Hippocampal formation (tissue), 2 donors: ENCODE measurements at places on chromosomes 6 and 20.

DNA sequence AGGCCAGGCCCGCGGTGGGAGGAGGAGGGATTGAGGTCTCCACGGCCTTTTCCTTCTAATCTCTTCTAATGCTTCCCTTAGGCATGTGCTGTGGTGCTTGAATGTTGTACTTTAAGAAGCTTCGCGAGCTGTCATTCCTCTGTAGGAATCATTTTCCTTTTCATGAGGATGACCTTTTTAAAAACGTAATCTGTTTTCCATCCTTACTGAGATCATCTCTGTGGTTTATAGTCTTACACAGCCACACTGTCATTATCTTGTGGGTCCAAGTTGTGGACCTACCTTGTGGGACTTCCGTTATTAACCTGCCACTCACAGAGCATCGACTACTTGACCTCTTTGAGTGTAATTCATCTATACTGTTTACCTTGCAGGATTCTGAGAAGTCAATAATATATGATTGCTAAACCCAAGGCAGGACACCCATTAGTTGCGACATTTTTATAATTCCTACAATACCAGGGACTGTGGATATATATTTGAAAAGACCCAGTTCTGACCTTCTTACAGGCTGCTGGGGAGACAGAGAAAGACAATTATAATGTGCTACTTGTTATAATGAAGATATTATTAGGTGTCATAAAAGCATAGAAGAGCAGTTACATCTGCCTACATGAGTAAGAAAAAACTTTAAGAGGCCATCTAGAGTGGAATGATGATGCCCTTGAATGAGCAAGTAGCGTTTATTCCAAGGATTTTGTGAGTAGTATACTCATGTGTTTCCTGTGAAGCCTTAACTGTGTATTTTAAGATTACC, 842 bp downstream of the SLC25A27 start:
- no peak for DNase-seq

- no peak for DNase-seq
Measured at GRCh38 chr6:71649915-71650314, 236.4 kb upstream of the RIMS1 start.

DNA sequence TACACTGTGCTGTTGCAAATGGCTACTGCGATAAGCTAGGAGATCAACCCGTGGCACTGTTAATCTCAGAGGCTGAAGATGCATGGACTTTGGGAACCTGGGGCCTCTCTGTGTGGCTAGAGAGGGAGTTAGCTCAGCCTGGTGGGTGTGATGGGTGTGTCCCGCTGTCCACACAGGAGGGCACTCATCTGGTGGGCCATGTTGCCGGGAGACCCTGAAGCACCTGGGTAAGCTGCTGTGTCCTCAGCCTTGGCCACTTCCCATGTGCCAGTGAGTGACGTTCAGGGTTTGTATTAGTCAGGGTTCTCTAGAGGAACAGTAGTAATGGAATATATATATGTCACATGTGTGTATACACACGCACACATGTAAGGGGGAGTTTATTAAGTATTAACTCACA, 132.7 kb downstream of the ERMARD start:
- DNase-seq: no peak

GRCh38 chr6:5590187-5590586, 328.9 kb downstream of the FARS2 start:
- no peak for DNase-seq

DNA sequence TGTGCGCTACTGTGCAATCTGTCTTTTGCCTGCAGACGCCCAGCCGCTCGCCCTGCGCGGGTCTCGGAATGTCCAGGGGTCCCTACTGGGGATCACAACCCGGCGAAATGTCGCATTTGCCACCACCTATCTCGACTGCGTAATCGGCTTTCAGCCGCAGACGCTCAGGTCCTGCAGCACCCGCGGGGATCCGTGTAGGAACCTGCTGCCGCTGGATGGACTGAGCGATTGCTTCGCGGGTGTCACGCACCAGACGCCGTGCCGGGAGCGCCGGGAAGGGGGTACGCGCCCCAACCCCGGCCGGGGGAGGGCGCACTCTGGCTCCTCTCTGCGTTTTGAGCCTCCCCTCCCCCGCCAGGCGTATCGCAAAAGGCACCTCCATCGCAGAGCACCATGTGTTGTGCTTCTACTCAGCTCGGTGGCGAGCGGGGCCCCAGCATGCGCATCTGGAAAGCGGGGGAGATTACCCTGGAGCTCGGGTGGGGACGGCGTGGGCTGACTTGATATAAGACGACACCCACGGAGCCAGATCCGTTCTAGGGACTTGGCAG, 747 bp upstream of the PTPRA start:
- DNase-seq: peak; percentile 52

- DNase-seq: no peak
Measured at GRCh38 chr6:142376115-142376514, 74.3 kb downstream of the ADGRG6 start.

DNA sequence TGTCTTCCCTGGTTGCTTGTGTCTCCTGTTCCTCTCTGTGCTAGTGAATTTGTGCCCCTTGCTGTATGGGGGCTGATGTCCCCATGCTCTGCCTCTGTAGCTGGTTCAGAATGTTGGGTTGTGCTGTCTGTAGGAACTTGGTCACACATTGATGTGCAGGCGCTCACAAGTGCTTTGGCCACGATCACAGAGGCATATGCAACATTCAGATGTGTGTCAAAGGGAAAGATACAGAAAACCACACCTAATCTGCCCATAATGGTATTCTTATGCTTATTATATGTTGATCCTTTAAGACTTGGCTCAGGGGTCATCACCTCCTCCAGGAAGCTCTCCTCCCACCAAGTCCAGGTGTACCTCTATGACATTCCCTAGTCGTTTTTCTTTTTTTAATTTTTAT, 17.1 kb upstream of the DHX35 start:
- DNase-seq: no peak

DNA sequence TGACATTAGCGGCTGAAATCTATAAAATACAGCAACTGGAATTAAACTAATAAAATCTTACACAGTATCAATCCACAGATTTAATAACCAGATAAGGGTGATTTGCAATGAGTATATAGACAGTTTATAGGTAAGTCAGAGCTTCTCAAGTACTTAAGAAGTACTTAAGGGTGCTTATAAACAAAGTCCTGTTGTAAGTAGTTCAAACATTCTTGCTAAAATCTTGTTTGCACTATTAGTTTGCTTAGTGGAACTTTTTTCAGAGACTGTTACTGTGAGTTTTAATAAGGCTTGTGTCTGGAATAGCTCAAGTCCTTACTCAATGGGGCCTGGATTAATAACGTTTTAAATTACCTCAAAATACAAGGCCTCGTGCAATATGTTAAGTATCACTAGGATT, 240.5 kb downstream of the GMDS start:
- DNase-seq: no peak

DNA sequence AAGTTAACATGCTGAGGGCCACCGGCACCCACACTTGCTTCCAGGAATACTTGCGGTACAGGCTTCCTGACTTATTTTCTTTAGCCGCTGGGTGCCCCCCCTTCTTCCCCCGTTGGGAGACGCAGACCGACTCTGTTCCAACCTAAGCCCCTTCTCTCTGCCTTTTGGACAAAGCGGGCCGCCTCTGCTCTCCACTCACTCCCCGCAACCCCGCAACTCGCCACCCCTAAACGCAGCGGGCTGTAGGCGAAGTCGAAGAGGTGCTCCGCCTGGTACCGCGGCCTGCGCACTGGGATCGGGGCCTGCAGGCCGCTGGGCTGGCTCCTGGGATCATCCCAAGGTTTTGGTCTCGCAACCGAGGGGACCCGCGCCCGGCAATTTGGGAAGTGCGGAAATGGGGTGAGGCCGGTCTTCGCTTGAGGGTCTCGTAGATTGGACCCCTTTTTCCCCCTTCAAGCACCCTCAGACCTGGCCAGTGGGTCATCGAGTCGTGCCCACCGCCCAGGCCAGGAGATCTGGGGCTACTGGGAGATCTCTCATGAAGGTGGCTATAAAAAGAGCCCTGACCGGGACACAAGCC, 4.7 kb upstream of the FOXF2 start:
- DNase-seq: no peak

DNA sequence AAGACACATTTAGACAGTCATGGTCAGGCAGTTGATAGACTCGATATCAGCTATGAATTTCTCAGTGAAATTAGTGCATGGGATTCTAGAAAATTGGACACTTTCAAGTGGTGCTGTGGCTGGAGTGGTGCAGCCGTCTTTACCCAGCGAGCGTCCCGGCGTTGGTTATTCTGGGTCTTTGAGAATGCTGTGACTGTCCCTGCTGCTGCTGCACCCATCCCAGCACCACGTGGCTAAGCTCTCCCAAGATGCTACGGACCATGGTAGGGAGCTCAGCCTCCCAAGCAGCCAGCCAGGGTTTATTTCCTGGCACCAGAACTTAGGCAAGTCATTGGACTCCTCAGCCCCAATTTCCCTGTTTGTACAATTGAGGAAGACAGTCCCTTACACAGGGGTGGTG, 147.2 kb upstream of the RPS6KA2 start:
- no peak for DNase-seq

DNA sequence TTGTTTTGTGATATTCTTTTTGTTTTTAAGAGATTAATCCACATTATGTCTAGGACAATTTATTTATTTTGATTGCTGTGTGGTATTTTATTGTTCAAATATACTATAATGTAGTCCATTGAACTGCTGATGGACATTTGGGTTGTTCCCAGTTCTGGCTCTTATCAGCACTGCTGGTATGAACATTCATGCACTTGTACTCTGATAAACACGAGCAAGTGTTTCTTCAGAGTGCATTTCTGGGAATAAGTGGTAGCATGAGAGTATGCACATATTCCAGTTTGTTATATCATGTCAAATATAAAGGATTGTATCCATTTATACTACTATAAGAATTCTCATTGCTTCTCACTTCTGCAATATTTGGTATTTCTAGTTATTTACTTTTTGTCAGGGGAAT, 7.1 kb downstream of the CALHM6 start:
- DNase-seq: no peak

DNA sequence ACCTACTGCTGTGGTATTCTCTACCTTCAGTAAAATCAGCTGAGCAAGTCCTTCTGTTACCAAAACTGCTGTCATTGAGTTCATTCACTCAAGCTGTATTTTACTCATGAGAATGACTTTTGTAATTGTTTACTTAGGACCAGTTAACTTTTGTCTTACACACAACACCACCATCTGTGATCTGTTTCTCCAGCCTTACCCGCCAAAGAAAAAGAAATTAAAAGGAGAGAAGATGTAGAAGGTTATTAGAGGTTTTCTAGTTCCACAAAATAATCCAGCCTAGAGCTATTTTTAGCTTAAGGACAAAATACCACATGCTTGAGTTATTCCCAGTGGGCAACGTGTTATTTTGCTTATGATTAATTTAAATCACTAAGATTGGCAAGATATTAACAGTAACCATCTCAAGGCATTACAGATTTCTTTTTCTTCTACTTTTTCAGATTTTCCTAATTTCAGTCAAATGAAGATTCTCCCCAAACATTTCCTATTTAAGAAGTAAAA, 38.2 kb downstream of the FAM8A1 start:
- DNase-seq: no peak

- DNase-seq: no peak
Measured at GRCh38 chr6:3176562-3177355, 19.4 kb upstream of the TUBB2A start.

- DNase-seq: no peak
Measured at GRCh38 chr6:163998496-163998895, 584.0 kb downstream of the QKI start.

GRCh38 chr6:33761922-33762629, 15.4 kb upstream of the IP6K3 start:
- DNase-seq: peak; percentile 69

- DNase-seq: no peak
Measured at GRCh38 chr6:6784514-6785162, 196.1 kb downstream of the LY86 start.

DNA sequence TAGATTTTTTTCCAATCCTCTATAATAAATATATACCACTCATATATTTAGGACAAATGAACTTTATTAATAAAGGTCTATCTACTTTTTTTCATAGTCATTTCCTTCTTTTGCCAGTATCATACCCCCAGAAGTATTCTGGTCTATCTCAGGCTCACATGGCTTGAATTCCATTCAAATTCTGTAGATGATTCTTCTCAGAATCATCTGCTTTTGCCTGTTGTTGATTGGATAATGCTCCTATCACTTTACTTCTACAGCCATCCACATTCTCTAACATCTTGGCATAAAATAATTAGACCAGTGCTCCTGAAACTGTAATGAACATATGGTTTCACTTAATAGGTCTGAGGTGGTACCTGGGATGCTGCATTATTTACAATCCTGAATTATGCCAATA, 121.2 kb downstream of the GFRAL start:
- DNase-seq: no peak

DNA sequence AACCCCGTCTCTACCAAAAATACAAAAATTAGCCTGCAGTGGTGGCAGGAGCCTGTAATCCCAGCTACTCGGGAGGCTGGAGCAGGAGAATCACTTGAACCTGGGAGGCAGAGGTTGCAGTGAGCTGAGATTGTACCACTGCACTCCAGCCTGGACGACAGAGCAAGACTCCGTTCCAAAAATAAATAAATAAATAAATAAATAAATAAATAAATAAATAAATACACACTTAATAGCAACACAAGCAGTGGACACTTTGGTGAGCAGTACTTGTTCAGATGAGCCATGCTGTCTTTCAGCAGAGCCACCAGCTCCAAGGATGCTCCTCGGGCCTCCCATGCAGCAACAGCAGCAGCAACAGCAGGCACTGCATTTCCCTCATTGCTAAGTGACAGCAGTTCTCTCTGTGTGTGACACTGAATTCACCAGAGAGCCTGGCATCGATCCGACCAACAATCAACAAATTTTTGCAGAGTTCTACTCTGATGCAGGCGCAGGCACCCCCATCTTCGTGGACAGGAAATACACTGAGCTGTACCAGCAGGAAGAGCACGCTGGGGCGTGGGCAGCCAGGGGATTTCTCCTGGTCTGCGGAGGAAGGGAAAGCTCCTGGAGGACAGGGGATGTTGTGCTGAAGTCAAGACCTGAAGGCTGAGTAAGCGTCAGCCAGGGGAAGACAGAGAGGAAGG, 54.0 kb upstream of the SNX9 start:
- no peak for DNase-seq
